T-helper 2 cell treated with Interferon-gamma antibody and Interleukin-4, amounts not matched to agents 5 μg/mL and 100 μg/mL, for 36 hours (primary cell): ENCODE measurements at places on chromosomes 1 and 21.

DNA sequence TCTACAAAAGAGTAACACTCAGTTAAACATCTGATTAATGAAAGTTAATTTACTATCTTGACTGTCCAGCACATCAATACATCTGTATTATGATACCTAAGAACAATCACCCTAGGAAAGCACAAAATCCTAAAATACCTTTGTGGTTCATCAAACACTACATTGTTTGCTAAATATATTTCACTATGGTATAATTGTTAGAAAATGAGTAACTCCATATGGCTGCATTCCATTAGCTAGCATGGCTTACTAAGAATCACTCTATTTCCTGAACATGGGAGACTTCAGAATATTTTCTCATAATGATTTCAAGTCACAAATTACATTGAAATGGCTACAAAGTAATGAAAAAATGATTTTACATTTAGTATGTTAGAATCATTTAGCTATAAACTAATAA lies 12.5 kb downstream of the TRMT1L start:
- DNase-seq = no peak

- no peak for DNase-seq
These were observed 29.4 kb upstream of the TSPEAR start for GRCh38 chr21:44740742-44741141.

DNA sequence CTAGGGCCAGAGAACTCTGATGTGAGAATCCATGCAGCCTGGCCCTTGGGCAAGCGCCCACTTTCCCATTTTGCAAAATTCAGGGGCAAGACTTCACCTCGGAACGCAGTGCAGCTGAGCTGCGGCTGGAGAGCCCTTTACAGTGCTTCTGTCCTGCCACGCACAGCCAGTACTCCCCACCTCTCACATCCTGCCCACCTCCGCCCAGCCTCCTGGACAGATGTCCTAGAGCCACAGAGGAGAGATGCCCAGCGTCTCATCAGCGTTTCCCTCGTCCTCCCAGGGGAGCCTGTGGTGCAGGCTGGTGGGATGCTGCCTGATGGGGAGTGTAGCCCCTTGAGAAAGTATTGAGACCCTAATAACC lies 29.6 kb downstream of the RUNX3 start:
- DNase-seq = no peak

DNA sequence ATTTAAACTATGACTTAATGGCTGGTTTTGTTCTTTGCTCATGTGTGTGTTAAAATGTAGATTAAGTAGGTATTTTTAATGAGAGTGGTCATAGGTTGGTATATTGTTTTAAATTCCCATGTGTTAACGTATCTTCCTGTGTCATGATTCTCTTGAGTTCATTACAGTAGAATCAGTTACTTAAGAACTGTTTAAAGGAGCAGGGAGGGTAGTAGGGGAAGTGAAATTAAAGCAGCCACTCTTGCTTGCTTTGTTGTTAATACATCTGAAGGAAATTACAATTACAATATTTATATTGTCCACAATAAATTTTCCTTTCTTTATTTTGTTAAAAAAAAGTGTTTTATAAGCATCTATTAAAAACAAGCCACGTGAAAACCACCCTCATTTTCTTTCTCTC lies 119.2 kb upstream of the KIAA1614 start:
- DNase-seq = no peak

- DNase-seq = no peak
These were observed 42.3 kb downstream of the NVL start for GRCh38 chr1:224287714-224288113.

GRCh38 chr1:152960452-152961044 lies 9.9 kb upstream of the SPRR4 start:
- DNase-seq = no peak

- no peak for DNase-seq
These were observed 44.9 kb downstream of the HHAT start for GRCh38 chr1:210373628-210373877.

- no peak for DNase-seq
These were observed 16.1 kb downstream of the LRP8 start for GRCh38 chr1:53311702-53312305.

- DNase-seq = no peak
These were observed 4.5 kb upstream of the IL10RB start for GRCh38 chr21:33261635-33262034.

GRCh38 chr1:52559875-52560274 lies 7.0 kb upstream of the TUT4 start:
- DNase-seq = no peak

DNA sequence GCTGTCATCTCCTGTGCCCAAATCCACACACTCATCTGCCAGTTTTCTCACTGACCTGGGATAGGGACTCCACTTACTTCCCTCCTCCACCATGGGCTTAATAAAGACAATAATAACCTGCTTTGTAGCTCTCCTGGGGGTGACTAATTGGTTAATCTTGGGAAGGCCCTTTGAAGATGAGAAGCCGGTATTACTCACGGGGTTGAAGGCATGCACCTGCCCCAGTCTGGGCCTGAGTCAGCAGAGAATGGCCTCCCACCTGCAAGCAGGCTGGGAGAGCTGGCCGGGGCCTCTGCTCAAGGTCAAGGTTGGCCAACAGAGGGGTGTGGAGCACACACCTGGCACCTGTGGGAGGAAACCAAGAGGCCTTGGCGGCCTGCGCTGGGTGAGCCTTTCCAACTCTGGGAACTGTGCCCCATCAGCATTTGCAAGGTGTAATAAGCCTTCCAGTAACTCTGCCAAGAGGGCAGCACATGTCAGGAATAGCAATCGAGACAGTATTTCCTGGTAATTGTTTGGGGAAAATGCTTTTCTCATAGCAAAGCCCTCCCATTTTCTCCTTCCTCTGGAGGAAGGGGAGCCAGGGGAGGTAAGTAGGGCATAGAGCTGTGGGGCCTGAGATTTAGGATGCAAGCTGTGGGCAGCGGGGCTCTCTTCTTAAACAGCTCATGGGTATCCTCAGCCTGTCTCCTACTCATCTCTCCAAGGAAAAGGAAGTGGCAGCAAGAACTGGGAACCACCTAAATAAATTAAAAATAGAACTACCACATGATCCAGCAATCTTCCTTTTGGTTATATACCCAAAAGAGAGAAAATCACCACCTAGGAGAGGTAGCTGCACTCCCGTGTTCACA lies 49.0 kb downstream of the TOMM20 start:
- DNase-seq = no peak

DNA sequence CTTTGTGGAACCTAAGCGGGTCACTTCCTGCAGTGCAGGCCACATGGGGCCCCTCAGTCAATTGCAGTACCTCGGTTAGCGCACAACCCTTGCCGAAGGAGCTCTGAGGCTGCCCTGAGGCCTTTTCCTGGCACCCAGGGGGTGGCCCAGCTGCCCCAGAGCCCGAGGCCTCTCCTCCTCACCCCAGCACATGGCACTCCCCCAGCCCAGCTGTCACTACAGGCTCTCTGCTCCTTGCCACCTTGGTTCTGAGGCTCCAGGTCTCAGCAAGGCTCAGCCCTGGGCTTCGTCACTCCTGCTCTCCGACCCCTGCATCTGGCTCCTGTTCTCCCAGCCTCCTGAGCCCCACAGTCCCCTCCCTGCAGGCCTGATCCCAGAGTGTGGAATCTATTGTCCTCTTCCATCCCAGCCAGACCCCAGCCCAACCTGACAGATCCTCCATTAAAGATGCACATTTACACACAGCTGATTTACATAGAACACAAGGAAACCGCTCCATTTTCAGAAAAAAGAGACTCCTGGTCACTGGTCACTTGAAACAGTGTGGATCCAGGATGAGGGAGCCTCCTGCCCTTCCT lies 192.8 kb upstream of the POU3F1 start:
- no peak for DNase-seq

DNA sequence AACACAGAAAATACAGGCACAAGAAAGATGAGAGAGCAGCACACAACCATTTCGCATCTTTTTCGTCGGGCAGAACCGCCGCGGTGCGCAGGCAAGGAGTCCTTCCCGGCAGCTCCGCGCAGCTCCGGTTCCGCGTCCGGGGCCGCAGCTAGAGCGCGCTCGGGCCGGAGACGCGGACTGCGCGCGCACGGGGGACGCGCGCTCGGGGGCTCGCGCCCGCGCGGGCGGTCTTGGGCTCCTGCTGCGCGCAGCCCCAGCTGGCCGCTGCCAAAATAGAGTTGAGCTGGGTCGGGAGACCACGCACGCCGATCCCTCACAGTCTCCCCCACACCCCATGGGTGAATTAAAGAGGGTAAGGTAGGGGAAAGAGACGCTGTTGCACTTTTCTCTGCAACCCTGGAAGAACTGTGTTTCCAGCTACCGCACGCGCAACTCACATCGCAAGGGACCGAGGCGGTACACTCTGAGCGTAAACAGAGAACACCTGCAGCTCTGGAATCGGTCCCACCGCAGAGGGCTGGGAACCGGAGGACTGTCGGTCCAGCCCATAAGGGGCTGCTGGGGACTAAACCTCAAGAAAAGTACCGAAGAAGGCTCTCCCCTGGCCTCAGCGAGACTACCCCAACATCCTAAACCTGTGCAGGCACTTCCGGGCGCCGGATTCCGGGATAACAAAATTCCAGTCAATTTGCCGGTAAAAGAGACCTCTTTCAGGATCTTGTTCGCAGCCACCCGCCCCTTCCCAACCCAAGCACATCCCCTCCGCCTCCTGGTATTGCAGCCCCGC lies 1.7 kb downstream of the NR5A2 start:
- DNase-seq = no peak

GRCh38 chr1:153465811-153466636 lies 5.6 kb upstream of the S100A7 start:
- DNase-seq = peak; percentile 38

GRCh38 chr1:192343344-192343743 lies 26.6 kb downstream of the RGS21 start:
- no peak for DNase-seq

DNA sequence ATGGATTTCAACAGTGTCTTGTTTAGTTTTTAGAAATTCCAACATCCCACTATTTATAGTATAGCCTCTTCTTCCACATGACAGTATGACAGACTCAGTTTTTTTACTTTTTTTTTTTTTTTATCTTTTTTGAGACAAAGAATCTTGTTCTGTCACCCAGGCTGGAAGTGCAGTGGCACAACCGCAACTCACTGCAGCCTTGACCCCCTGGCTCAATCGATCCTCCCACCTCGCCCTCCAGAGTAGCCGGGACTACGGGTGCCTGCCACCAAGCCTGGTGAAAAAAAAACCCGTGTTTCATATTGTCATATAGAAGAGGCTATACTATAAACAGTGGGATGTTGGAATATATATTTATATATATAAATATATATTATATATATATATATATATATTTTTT lies 1.2 kb upstream of the DR1 start:
- no peak for DNase-seq

- DNase-seq = no peak
These were observed 315.5 kb downstream of the PLPP3 start for GRCh38 chr1:56263908-56264307.

DNA sequence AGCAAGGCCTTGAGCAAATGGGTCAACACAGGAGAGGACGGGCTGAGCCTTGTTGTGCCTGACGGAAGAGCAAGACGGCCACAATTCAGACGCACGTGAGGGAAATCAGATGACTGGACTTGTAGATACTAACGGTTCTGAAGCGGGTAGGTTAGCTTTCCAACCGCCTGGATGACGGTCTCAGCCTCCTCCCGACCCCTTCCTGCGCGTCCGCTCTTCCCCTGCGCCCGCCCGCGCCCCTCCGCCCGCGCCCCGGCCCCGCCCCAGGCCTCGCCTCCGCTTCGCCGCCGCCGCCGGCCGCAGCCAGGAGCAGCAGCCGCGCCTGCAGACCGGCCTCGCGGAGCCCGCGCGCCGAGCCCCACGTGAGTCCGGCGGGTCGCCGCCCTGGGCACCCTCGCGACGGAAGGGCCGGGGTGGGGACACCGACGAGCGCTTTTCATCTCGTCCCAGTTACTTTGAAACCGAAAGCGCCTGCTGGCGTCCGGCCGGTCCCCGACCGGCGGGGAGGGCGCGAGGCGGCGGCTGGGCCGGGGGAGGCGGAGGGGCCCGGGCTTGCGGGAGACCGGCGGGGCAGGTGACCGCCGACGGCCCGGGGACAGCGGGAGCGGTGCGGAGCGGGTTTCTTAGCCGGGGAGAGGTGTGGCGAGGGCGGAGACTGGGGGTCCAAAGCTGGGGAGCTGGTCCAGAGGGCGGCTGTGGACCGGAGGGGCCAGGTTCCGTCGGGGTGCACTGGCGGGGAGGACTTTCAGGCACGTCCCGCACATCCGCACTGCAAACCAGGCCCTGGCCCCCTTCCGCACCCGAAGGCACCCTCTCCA lies at the start of gene TRAF5:
Gene TRAF5 (plus strand): TSS at position 306 of the 818 bp plus-strand sequence. CDS start 26,407 bp downstream, outside the sequence.
- DNase-seq = peak; percentile 62

DNA sequence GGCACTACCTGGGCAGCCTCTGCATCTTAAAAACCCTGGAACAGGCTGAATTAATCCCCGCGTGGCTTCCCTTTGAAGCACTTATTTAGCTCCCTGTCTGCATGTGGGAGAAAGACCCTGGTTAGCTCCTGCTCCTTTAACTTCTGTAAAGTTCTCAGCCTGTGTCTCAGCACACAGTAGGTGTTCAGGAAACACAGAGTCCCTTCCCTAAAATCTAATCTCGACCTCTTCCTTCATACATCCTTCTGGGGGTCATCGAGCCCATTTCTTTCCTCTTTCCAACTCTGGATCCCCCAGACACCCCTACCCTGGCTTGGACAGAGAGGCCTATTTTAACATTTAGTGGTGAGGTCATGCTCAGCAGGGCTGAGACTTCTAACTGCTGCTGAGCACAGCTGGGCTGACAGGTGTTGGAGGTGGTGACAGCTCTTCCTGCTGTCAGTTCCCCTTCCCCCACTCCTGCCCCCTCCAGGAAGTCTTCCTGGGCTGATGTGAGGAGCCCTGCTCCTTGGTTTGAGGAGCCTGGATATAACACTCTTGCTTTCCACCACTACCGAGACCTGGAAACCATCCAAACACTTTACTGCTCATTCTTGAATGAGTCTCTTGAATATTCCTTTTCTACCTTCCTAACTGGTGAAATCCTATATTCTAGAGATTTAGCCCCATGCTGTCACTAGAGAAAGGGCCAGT lies 5.3 kb downstream of the E2F2 start:
- no peak for DNase-seq

- DNase-seq = no peak
These were observed 2.4 kb downstream of the PGLYRP4 start for GRCh38 chr1:153346077-153346723.

GRCh38 chr1:59367301-59368007 lies 70.6 kb downstream of the FGGY start:
- no peak for DNase-seq

- no peak for DNase-seq
These were observed 71.9 kb upstream of the EFHD2 start for GRCh38 chr1:15337656-15338402.
